Activated CD4-positive, alpha-beta T cell treated with anti-CD3 and anti-CD28 coated beads, Interleukin-2, amount 50 U/mL, for 16 hours (primary cell): ENCODE measurements at places on chromosomes 11 and 22.

DNA sequence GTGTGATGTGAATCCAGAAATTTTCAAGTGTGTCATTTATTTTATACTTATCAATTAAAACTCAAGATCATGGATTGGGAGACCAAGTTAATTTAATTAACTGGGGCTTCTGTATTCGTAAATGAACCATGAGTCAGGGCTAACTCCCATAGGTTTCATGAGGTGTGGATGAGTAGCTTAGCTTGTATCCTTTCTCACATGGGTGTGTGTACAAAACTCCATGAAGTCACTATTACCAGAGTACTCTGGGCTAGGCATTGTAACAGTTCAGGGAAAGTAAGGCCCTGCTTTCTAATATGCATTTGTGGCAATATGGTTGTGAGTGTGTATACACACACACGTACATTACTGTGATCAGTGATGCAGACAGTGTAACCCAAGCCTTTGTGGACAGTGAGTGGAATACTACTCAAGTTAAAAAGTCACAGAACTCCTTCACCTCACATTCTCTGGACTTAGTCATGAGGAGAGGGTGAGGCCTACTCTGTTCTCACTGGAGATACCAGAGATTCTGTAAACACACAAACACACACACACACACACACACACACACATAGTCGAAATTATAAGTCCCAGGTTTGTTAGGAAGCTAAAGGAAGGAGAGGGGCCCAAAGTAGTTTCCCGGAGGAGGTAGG lies 3.5 kb downstream of the CNTF start:
- DNase-seq = no peak

DNA sequence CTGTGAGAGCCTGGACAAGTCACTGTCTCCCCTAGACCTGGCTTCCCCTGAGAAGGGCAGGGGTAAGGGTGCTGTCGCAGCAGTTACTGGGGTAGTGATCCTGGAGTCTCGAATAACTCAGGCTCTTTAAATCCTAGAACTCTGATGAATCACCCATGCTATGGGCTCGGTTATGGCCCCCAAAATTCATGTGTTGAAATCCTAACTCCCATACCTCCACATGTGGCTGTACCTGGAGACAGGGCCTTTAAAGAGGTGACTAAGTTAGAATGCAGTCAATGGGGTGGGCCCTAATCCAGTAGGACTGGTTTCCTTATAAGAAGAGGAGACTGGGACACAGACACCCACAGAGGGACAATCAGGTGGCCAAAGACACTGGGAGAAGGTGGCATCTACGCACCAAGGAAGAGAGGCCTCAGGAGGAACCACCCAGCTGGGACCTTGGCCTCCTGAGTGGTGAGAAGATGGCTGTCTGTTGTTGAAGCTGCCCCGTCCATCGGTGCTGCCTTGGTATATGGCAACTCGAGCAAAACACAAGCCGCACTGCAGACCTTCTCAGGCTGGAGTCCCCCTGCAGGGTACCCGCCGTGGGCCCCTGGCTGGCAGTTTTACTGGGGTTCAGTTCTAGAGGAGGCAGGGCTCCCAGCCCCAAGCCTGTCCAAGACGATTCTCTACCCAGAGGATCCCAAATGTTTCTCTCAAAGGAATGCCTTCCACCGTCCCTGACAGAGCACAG lies 48.8 kb upstream of the SHISAL1 start:
- DNase-seq = no peak

DNA sequence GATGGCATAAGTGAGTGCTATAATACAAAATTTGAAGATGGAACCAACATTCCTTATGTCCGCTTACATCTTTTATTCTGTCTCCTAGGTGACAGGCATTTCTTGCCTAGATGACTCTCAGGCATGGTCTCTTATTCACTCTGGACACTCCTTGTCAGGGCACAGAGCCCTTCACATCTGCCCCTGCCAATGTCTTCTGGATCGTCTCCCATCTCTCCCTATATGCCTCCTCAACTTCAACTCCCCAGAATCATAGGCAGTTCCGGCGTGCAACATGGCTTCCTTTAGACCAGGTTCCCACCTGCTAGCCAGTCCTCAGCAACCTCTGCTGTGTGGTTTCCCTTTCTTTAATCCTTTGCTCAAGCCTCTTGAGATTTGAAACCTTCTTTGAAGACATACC lies 300.9 kb downstream of the TENM4 start:
- DNase-seq = no peak

- no peak for DNase-seq
These were observed 111.1 kb downstream of the NCAM1 start for GRCh38 chr11:113072237-113072858.

DNA sequence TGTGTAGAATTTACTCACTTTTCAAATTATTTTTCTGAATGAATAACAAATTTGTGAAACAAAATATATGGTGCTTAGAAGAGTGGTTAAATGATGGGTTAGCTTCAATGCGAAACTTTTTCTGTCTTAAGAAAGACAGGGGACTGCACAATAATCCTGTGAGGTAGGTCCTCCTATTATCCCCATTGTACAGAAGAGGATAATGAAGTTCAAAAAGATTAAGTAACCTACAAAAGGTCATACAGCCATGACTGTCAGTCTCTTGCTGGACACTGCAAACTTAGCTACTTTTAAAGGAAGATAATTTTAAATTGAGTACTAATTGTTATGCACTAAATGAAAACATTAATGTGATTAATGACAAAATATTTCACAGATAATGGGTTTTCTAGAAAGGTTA lies 5.0 kb downstream of the OOSP3 start:
- DNase-seq = no peak

- no peak for DNase-seq
These were observed 20.1 kb downstream of the POU2F3 start for GRCh38 chr11:120259988-120260565.

- no peak for DNase-seq
These were observed 61.6 kb downstream of the LRP5 start for GRCh38 chr11:68373815-68374501.

DNA sequence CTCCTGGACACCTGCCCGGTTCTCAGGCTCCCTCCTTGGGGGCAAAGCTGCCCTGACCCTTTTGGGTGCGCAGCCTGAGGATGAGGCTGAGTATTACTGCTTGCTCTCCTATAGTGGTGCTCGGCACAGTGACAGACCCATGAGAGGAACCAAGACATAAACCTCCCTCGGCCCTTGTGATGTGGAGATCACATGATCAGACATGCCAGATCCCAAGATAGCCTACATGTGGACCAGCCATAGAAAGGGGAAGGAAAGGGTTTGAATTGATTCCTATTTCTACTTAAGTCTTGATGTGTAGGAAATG lies 125.3 kb downstream of the VPREB1 start:
- no peak for DNase-seq

DNA sequence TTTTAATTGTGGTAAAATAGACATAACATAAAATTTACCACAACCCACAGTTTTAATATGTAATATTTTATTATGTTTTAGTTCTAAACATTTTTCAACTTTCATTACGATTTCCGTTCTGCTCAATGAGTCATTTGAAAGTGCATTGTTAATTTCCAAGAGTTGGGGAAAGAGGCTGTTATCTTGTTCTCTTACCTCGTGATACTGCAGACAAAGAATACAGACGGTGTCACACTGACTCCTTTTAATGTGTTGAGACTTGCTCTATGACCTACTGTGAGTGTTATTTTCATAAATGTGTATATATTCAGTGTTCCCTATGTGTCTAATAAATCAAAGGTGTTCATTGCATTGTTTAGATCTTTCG lies 10.8 kb upstream of the RAC2 start:
- DNase-seq = no peak

- no peak for DNase-seq
These were observed 29.8 kb downstream of the NUP98 start for GRCh38 chr11:3767536-3767935.

DNA sequence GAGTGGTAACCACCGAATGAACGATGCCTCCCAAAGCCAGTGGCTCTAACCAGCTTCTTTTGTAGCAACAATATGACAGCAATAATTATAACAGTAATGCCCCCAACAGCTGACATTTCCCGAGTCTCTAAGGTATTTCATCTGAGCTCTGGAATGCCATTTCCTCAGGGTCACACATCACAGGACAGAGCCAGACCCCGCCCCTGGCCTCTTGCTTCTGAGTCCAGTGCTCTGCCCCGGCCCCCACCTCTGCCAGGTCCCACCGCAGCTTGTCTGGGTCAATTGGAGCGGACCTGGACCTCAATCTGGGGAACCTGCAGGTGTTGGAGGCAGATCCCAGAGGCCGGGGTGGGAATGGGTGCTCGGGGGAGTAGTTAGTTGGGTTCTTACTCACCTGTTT lies 63.8 kb downstream of the IGLL1 start:
- DNase-seq = no peak

GRCh38 chr11:91688672-91689071 lies 535.9 kb upstream of the FAT3 start:
- DNase-seq = no peak

DNA sequence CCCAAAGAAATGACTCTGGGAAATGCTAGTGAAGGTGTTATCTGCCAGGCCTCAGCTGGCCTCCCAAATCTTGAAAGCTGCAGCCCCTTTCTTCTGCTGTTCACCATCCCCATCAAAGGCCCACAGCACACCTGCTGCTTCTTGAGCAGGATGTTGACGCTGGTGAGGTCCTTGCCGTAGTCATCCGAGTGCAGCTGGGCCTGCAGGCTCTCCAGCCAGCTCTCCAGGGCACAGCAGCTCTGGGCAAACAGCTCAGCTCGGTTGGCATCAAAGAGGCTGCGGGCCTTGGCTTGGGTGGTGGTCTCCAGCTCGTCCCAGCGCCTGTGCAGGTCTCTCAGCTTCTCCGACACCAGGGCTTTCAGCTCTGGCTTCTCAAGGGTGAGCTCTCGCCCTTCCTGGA lies 18.5 kb upstream of the RBM4B start:
- no peak for DNase-seq

DNA sequence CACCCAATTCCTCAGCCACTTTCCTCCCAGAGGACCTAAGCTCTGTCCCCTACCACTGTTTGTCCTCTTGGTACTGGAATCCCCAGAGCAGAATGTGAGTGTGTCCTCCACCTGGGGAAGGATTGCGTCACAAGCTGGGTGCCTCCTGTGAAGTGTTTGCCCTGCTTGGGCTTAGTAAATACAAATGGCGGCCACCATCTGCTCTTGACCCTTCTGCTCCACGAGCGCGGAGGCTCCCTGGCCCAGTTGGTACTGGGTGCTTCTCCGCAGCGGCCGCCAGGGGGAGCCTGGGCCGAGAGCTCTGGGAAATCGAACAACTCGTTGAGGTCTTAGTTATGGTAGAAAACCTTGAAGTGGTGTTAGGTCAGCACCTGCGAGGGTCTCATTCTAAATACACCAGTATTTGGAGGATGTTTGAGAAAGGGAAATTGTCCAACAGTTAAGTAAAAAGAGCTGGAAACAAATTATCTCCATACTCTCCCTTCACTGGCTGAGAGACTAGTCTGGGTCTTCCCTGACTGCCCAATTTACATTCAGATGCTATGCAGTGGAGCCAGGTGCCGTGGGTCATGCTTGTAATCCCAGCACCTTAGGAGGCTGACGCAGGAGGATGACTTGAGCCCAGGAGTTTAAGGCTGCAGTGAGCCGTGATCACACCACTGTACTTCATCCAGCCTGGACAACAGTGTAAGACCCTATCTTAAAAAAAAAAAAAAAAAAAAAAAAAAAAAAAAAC lies 74.6 kb upstream of the TEAD1 start:
- DNase-seq = peak; percentile 50

GRCh38 chr11:110121204-110121603 lies 28.0 kb downstream of the ZC3H12C start:
- no peak for DNase-seq

DNA sequence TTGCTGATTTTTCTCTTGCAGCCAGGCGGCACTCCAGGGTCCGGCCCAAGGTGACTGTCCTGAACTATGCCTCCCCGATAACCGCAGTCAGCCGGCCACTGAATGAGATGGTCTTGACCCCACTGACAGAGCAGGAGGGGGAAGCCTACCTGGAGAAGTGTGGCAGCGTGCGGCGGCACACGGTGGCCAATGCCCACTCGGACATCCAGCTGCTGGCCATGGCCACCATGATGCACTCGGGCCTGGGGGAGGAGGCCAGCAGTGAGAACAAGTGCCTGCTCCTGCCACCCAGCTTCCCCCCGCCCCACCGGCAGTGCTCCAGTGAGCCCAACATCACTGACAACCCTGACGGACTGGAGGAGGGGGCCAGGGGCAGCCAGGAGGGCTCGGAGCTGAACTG lies 47.8 kb downstream of the TRAF6 start:
- DNase-seq = no peak

DNA sequence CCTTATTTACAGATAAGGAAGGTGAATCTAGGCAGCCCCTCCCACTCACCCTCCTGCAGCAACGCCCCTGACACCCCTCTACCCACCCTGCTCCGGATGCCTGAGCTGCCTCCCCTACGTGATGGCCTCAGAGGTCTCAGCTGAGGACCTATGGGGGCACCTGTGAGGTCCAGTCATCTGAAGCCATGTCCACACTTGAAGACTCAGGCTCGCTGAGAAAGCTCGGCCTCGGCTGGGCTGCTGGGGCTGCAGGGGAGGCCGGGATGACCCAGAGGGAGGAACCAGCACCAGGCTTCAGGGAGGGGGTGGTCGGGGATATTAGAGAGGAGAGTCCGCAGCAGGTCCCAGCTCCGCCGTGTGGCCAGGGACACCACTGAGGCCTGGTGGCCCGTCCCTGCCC lies 92.8 kb downstream of the BRD1 start:
- no peak for DNase-seq

- no peak for DNase-seq
These were observed 98.7 kb downstream of the WNT7B start for GRCh38 chr22:45878051-45878781.

GRCh38 chr11:12169822-12170221 lies 59.4 kb downstream of the MICAL2 start:
- no peak for DNase-seq

GRCh38 chr22:24423519-24424000 lies 3.8 kb upstream of the ADORA2A start:
- DNase-seq = peak; percentile 64

DNA sequence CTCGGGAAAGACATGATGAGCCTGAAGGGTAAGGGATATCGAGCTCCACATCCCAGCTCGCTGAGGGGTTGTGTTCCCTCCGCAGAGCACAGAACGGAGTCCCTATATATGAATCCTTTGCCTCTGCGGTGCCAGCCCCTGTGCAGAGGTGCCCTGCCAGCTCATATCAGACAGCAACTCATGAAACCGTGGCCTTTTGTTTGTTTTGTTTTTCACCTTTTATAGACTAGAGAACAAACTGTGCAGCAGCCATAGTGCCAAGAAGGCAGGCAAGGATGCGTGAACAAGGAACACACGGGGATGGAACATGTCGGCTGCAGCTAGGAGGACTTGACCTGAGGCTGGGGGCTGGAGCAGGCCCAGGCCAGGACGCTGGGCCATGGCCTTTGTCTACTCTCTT lies 109.8 kb downstream of the PKNOX2 start:
- no peak for DNase-seq
